ENCODE measurements at places on chromosomes 11 and 22. TPM values are rescaled to one million over a fixed set of nuclear protein-coding genes. Genes with fewer than 3 reads are reported as not detected.

DNA sequence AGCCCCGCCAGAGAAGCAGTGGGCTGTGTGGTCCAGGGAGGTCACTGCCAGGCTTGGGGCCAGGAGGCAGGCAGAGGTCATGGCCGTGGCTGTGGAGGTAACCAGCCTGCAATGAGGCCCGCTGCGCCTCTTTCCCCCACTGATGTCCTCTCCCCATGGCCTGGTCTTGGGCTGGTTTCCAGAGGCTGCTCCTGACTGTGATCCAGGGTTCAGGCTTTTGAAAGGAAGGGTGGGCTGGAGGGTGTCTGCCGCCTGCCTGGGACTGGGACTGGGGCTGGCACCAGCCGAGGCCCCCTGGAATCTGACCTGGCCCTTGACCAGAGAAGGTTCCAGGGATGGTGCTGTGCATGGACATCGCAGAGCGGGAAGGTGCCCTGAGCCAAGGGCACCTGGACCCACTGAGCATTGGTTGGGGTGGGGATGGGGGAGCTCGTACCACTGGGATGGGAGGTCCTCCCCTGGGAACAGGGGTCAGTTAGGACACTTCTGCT is 59.6 kb upstream of the THY1 start:
- no peak for DNase-seq
- no peaks in the 10 kb centered on the region for H3K36me3 ChIP-seq
- H3K4me1 ChIP-seq = no peaks in the 10 kb centered on the region
- H3K27me3 ChIP-seq = no peaks in the 10 kb centered on the region
- no peak overlapping the region for H3K4me3 ChIP-seq

DNA sequence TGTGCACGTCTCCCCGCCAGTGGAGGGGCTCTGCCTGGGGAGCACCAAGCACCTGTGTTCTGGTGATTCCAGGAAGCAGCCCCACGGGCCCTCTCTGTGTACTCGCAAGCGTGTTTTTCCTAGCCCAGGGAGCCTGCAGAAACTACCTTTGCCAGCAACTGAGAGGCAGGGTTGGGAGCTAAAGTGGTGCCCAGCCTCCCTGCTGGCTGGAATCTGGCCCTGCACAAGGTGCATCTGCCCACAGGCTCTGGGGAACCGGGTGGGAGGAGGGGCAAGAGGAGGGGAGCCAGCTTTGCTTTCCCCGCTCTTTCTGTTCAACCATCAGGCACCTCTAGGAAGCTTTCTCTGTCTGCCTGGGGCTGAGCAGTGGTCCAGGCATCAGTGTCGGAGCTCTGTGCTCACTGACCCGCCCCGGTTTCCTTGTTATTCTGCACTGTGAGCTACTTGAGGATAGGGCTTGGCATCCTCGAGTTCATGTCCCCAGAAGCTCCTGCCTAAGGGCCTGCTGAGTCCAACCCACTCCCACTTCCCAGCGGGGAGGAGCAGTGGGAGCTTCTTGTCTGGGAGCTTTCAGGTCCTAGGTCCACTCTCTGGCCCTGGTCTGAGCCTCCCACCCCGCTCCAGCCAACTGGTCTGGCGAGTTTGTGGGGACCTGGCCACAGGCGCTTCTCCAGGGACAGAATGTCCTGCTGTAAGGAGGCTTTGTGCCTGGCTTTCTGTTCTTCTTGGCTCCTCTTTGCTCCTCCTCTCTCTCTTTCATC is 14.9 kb downstream of the DAGLA start:
- H3K27me3 ChIP-seq = no peaks in the 10 kb centered on the region
- no peak for DNase-seq
- H3K4me3 ChIP-seq = no peak overlapping the region
- H3K36me3 ChIP-seq = no peaks in the 10 kb centered on the region
- H3K27ac ChIP-seq = peak overlapping the region; percentile 61

GRCh38 chr11:134293119-134294113 is 17.2 kb downstream of the GLB1L3 start:
- no peaks in the 10 kb centered on the region for H3K27me3 ChIP-seq
- H3K36me3 ChIP-seq = no peaks in the 10 kb centered on the region
- no peak overlapping the region for H3K4me3 ChIP-seq
- no peak for DNase-seq
- H3K4me1 ChIP-seq = no peaks in the 10 kb centered on the region
- H3K27ac ChIP-seq = no peak overlapping the region

Gene OR52I2
- total RNA-seq = not detected
